ENCODE measurements at places on chromosomes 4 and X.

- DNase-seq, result no peak
Observed at GRCh38 chr4:68079928-68080327, 49.7 kb downstream of the TMPRSS11F start.

- DNase-seq, result no peak
Observed at GRCh38 chr4:96763546-96763945, 923.7 kb downstream of the PDHA2 start.

GRCh38 chr4:74121643-74122579 lies 22.9 kb upstream of the CXCL2 start:
- DNase-seq, result no peak

DNA sequence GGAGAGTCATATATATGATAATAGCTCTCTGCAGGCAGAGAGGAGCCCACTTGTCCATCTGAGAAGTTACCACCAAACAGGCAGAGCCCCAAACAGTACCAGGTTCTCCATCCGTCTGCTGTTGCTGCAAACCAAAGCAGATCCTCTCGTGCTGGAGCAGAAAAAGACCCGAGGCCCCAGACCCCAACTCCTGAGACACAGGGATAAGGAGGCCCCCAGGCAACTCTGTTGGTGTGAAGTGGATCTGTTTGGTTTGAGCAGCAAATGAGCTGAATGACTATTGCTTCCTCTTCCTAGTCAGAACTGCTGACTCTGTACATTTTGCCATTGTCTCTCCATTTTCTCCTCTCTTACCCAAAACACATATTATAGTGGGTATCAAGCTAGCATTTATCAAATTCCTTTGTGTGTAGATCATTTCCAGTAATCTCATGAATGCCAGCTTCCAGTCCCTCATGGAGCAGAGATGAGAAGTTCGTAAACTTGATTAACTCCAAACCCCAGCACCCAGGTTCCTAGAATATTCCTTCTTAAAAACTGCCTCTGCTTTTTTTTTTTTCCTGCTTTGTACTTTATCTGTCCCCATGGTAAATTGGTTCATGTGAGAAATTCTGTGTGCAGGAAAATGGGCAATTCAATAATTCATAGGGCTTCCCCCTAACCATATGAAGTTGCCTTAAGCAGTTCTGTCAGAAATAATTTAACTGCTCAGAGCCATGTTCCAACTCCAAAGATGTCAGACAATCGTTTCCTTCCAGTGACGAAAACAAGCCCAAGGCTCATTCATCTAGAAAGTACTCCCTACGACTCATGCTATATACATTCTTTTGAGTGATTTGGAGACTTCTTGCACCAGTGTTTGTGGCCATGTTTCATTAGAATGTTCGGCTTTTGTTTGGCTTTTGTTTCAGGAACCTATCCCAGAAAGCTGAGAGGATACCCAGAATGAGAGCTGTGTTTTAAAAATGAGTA lies 98.6 kb upstream of the ATXN3L start:
- DNase-seq, result peak; percentile 42

DNA sequence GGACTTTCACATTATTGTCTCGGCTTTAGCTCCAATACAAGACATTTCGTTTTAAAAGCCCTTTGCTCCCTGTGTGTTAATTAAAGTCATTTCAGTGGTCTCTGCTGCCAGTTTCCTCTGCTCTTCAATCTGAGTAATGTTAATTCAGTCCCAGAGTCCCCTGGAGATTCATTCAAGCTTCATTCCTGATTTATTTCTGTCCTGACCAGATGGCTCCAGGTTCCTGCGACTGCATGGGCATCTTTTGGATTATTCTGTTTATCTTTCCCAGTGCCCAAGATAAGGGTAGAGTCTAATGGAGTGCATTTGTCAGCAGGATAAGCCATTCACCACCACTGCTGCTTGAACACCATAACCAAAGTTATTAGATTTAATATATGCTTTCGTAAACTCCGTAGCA lies 6.1 kb upstream of the PAGE1 start:
- no peak for DNase-seq

DNA sequence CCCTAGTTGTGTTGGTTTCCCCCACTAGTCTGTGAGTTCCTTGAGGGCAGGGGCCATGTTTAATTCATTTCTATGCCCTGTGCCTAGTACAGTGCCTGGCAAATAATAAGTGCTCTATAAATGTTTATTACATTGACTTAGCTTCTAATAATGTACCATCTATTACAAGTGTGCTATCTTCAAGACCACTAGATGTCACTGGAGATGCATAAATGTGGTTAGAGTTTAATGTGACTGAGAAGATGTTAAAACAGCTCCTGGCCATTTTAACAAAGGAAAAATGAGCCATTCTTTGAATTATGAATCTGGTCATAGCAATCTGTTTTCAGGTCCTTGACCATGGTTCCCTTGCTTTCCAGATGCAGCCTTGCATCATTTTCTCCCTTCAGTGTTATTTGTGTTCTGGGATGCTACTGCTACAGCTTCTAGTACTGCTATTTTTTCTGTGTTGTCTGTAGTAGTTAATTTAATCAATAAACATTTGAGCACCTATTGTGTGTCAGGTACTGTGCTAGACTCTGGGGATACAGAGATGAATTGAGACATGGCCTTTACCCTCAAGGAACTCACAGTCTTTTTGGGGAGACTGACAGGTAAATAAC lies 43.2 kb downstream of the SLC9A6 start:
- peak; percentile 85 for DNase-seq

GRCh38 chr4:88054229-88054628 lies 46.8 kb downstream of the PKD2 start:
- DNase-seq, result no peak

GRCh38 chr4:177728361-177729152 lies 286.3 kb upstream of the AGA start:
- DNase-seq, result no peak

DNA sequence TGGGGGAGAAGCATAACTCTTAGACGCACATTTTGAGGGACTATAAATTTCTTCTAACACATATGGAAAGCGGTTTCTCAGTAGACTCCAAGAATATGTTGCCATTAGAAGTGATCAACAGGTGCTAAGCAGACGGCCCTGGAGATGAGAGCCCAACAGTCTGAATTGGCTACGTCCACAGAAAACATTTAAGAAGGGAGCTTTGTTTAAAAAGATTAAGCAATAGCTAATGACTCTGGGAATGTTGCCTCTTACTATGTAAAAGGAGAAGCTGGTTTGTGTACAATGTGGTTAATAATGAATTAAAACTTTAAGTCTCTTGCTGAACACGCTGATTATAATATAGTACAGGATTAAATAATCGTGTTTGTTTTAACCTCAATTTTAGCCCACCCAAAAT lies 399.5 kb downstream of the SMARCA1 start:
- no peak for DNase-seq

DNA sequence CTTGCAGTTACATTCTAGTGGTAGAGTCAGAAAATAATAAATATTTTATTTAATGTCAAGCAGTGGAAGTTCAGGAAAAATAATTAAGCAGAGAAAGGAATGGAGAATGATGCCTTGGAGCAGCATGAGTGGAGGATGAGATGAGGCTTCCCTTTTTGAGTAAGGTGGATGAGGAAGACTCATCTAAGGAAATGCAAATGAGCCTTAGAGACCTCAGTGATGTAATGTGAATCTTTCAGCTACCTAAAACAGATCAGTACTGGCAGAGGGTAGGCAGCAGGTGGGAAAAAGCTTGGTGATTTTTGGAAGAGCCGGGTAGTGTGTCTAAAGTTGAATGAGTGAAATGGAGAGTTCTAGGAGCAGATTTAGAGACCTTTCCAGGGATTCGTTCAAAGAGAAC lies 118.2 kb downstream of the GRID2 start:
- DNase-seq, result no peak

- no peak for DNase-seq
Observed at GRCh38 chrX:151970027-151970426, 4.4 kb downstream of the GABRE start.

GRCh38 chr4:145797278-145797677 lies 117.3 kb downstream of the C4orf51 start:
- no peak for DNase-seq

DNA sequence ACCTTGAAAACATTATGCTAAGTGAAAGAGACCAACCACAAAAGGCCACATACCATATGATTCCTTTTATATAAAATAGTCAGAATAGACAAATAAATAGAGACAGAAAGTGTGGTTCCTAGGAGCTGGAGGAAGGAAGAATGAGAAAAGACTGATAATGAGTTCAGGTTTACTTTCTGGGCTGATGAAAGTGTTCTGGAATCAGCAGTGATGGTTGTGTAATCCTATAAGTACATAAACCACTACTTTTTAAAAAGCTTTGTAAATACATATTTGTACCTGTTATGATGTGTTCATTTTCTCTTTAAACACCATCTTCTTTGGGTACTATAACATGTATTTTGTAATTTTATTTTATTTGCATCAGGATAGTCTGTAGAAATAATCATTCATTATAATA lies 20.6 kb downstream of the PIR start:
- DNase-seq, result peak; percentile 48

DNA sequence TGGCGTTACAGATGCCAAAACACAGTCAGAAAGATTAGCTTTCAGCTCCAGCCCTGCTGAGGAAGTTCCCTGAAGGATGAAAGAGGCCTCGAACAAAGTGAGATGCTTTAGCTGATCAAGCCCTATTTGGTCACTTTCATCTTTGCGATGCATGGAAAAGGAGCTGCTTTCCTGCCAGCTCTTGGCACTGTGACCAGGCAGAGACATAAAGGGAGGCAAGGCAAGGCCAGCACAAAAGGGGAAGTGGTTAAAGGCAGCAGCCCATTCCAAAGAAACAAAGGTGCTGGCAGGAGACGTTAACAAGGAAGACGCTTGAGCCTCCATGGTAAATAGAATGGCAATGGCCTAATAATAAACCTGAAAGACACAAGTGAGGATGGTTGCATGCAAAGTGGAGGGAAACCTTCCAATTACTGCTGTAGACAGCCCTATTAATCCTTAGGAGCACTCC lies 617.1 kb upstream of the INTU start:
- DNase-seq, result no peak

GRCh38 chrX:65392284-65392683 lies 142.3 kb downstream of the LAS1L start:
- DNase-seq, result no peak

DNA sequence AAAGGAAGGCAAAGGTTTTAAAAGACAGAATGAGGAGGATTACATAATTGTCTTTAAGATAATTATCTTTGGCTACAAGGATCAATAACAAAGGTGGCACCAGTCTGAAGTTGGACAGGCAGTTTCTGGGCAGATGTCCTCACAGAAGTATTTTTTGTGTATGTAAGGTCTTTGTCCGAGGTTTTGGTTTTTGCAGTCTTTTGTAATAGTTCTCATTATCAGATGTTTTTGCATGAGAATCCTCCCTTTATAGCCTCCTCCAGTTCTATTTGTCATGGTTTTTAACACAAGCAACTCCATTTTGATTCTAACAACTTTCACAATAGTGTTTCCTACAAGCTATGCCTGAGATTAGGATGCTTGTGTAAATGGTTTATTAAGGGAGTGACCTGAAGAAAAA lies 286.2 kb downstream of the IL1RAPL2 start:
- DNase-seq, result no peak

DNA sequence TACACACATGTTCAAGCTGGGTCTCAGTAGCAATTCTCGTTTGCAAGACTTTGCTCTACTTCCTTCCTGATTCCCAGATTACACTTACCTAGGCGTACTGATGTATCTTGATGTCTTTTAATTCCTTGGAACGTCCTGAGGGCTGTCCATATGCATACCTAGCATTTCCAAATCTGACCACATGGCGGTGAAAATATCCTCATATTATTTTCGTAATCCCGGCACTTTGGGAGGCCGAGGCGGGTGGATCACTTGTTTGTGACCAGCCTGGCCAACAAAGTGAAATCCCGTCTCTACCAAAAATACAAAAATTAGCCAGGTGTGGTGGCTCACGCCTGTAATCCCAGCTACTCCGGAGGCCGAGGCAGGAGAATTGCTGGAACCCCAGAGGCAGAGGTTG lies 1786.3 kb upstream of the TENM3 start:
- DNase-seq, result no peak

DNA sequence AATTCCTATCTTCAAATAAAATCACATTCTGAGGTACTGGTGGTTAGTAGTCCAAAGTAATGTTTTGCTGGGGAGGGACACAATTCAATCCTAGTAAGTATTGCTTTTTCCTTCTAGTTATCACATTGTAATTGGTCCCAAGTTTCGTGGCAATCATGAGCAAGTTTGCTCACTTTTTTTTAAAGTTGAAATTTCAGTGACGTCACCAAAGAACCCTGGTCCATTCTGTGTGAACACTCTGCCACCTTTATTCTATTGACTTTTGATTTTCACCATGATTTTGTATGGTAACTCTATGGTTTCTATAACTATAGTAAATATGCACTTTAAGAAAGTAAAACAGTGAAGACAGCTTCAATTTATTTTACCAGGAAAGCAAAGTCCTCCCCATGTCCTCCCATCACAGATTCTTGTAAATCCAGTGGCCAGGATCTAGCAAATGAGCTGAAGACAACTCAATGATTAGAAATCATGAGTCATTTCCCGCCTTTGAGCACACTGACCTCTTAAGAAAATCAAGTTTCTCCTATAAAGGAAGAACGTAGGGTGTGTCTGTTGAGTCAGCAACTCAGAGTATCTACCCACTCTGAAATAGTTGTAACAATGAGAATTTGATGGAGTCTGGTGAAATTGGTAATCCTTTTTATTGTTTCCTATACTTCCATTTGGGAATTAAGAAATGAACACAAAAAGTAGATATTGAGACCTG lies 1306.6 kb upstream of the PABPC4L start:
- peak; percentile 28 for DNase-seq

- DNase-seq, result no peak
Observed at GRCh38 chr4:56817840-56818491, 3.5 kb downstream of the SPINK2 start.

GRCh38 chr4:106021737-106022410 lies 126.6 kb downstream of the NPNT start:
- no peak for DNase-seq

- no peak for DNase-seq
Observed at GRCh38 chr4:41192136-41192535, 22.2 kb downstream of the APBB2 start.

GRCh38 chr4:176499518-176499917 lies 179.8 kb downstream of the SPCS3 start:
- peak; percentile 75 for DNase-seq

DNA sequence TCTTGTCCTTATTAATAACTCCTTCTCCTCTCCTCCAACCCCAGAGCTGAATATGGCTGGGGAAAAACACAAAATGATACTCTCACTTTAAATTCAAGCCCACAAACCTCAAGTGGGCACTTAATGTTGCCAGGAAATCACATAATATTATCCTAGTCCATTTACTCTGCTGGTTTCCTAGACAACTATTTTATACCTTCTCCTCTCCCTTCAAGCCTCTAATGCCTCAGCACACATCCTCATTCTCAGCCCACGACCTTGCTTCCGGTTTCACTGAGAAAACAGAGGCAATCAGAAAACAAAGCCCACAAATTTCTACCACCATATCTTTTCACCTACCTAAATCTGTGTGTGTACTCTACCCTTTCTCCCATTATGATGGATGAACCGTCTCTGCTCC lies 12.1 kb upstream of the CLCN5 start:
- no peak for DNase-seq
